ENCODE measurements at places on chromosomes 7 and 10. TPM values are rescaled to one million over a fixed set of nuclear protein-coding genes. Genes with fewer than 3 reads are reported as not detected.

- ATAC-seq: no peak
Observed at GRCh38 chr10:80055760-80056159, 22.7 kb upstream of the TMEM254 start.

GRCh38 chr7:24727154-24728120 is 29.8 kb downstream of the GSDME start:
- peak; percentile 16 for ATAC-seq

DNA sequence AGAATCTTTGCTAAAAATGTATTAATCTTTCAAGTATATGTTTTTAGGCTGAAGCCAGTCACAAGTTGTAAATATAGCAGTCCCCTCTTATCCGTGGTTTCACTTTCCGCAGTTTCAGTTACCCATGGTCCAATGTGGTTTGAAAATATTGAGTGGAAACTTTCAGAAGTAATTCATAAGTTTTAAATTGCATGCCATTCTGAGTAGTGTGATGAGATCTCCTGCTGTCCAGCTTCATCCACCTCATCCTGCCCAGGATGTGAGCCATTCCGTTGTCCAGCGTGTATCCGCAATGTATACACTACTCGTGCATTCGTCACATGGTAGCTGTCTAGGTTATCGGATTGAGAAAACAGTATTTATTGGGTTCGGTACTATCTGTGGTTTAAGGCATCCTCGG is 12.2 kb downstream of the PDCD4 start:
- no peak for ATAC-seq

GRCh38 chr10:85967594-85967993 is 399.0 kb downstream of the GRID1 start:
- no peak for ATAC-seq

- no peak for ATAC-seq
Observed at GRCh38 chr7:13560441-13560840, 429.0 kb downstream of the ETV1 start.

Gene COL17A1
- total RNA-seq: 0.68 TPM

- no peak for ATAC-seq
Observed at GRCh38 chr7:116331020-116331419, 120.7 kb downstream of the TES start.

GRCh38 chr7:75966190-75966961 is 28.0 kb downstream of the TMEM120A start:
- no peak for ATAC-seq

- no peak for ATAC-seq
Observed at GRCh38 chr7:153217032-153217431, 457.5 kb downstream of the ACTR3B start.

DNA sequence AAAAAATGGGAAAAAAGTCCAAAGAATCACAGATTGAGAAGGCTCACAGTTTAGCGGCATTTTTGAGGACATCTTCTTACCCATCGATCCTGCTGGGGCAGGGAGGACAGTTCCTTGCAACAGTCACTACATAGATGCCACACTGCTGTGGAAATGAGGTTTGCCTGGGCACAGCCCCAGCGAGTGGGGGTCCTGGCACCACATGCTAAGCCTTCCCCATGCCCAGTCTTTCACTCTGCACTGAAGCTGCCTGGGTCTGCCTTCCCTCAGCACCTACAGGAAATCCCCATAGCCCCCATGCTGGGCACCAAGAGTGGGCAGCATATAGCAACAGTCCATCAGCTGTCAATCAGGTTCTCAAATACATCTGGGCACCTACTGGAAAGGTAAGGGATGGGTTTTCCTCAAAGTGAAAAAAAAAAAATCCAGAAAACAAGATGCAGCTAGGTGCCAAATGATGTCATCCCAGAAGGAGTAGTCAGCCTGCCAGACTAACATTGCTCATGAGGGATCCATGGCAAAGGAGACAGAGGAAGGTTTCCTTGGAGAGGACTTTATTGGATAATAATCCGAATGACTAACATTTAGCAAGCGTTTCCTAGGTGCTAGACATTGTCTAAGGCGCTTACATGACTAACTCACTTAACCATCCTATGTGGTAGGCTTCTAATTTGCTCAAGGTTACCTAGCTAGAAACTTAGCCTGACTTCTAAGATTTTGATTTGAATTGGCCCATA is 125.7 kb upstream of the CXCL12 start:
- ATAC-seq: no peak

GRCh38 chr7:156475666-156476065 is 164.9 kb upstream of the RNF32 start:
- ATAC-seq: no peak

- ATAC-seq: no peak
Observed at GRCh38 chr10:49297818-49298670, 926 bp upstream of the C10orf71 start.

Gene ANXA8L1
- 1.4 TPM for total RNA-seq

DNA sequence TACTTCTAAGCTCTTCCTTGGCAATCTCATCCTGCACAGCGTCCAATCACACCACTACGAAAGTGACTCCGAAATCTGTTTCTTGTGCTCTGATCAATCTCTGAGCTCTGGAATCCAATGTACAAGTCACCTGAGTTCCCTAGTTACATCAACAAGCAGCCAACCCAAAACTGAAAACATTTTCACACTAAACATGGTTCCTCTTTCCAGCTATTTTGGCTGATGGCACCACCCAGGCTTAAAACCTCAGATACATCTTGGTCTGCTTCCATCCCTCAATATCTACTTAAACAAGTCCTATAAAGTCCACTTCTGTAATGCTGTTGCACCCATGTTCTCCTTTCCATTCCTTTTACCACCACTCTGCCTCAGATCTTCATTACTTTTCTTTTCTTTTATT is 3.6 kb downstream of the BLOC1S2 start:
- no peak for ATAC-seq

DNA sequence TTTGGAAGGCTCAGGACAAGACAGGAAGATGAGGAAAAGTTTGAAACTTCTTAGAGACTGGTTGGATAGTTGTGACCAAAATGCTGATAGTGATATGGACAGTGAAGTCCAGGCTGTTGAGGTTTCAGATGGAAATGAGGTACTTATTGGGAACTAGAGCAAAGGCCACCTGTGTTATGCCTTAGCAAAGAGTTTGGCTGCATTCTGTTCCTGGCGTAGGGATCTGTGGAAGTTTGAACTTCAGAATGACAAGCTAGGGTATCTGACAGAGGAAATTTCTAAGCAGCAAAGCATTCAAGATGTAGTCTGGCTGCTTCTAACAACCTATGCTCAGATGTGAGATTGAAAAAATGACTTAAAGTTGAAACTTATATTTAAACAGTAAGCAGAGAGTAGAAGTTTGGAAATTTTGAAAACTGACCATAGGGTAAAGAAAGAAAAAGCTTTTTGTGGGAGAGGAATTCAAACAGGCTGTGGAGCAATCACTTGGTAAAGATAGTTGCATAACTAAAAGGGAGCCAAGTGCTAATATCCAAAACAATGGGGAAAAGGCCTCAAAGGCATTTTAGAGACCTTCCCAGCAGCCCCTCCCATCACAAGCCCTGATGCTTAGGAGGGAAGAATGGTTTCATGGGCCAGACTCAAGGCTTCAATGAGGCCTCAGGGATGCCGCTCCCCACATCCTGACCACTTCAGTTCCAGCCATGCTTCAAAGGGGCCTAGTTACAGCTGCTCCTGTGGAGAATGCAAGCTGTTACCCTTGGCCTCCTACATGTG is 415.1 kb downstream of the INHBA start:
- peak; percentile 31 for ATAC-seq

GRCh38 chr10:80542053-80542452 is 4.4 kb downstream of the SH2D4B start:
- no peak for ATAC-seq

Gene CLCN1
- not detected for total RNA-seq
